ENCODE measurements at places on chromosomes 6 and 20.

GRCh38 chr6:30814146-30815040 lies 69.9 kb upstream of the DDR1 start:
- peak; percentile 31 for DNase-seq

DNA sequence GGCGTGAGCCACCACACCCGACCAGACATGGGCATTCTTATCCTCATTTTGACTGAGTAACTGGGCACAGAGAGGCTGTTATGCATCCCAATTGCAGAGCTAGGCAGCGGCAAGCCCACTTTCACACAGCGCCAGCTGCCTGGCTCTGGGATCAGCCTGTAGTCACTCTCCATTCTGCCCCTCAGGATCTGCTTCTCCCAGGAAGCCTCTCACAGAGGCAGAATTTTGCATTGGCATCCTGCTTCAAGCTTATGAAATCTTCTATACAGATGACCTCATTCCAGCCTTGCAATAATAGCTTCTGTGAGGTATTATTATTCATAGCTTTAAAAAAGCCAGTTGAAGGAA lies 37.0 kb upstream of the IER3 start:
- DNase-seq: no peak

DNA sequence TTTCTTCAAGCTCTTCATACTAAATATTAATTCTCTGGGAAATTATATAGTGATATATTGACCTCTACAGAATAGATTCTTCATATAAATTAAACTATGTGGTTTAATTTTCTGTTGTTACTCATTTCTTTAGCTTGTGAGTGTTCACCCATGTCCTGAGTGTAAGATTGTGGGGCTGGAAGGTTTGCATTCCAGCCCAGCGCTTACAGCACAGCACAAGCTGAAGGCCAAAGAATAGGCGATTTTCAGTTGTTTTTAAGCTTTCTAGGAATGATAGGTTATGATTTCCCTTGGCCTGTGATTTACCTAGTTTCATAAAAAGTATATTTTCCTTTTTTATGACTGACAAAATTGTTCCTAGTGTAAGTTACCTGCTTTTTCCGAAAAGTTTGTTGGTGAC lies 194.1 kb downstream of the PLCB1 start:
- DNase-seq: no peak

- DNase-seq: no peak
These were observed 92.3 kb downstream of the RFX6 start for GRCh38 chr6:116969211-116969863.

- DNase-seq: no peak
These were observed 129.0 kb upstream of the BMP5 start for GRCh38 chr6:56004426-56004825.

DNA sequence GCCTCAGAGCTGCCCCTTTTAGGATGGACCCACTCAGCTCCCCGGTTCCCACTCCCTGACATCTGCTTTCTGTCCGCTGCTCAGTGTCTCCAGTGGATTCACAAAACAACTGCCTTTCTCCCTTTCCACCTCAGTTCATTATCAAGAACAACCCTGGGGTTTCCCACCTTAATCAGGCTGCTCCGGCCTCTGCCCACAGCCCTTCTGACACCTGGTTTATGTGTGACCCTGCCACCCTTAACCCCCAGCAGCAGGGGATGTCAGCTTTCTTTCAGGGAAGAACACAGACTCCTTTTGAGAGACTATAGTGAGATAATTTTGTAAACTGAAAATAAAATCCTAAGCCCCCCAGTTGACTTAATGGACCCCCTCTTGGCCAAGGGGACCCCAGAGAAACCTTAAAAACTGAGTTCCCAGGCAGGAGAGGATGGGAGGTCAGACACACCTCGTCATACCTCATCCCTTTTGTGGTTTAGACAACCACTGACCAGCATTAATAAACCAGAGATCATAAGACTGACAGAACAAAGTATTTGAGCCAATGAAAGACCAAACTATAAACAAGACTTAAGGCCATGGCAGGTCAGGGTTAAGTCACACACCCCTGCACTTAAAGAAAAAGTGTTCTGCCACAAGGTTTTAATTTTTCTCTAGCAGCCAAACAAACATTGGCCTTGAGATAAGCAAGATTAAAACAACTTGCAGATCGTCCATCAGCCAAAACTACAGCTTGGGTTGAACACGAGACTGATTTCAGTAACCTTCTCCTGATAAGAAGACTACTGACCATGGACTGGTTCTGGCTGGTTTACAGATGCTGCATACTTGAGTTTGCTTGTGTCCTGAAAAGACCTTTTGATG lies 42.4 kb upstream of the DDR1 start:
- DNase-seq: no peak

GRCh38 chr6:7532232-7532631 lies 9.2 kb upstream of the DSP start:
- no peak for DNase-seq

- no peak for DNase-seq
These were observed 1263.3 kb upstream of the EYS start for GRCh38 chr6:66970373-66970772.
